Activated CD4-positive, alpha-beta T cell treated with anti-CD3 and anti-CD28 coated beads, Interleukin-2, amount 50 U/mL, for 1 hour (primary cell): ENCODE measurements at places on chromosomes 2 and 18.

DNA sequence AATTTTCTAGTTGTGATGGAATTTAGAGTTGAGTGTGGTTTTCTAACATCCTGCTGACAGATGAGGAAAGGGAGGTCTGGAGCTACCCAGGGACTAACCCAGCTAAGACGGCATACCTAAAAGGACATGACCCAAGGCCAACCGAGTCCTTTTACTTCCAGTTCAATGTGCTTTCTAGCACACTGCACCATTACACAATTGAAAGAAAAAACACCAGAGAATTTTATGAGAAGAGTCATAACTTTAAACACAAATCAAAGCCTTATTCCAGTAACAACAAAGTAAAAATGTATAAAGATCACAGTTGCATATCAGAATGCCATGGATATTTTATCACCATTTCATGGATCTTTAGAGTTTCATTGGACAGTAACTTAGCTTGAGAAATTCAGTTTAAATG lies 480.3 kb downstream of the MEIS1 start:
- DNase-seq = no peak

DNA sequence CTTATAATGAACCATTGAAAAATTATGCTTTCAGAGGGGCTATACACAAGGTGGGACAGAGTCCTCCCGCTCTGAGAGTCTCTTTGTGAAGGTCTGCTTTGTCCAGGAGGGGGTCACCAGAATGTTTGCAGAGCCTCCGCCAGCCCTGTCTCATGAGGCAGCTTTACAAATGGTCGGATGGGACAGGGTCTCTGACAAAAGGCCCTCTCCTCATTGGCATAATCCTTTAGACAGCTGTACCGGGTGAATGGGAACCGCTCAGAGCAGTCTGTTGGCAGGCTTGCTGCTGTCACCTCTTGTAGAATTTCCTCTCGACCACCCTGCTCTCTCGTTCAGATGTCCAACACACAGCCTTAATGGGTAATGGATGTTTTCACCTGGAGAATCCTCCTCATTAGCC lies 40.2 kb upstream of the TGIF1 start:
- no peak for DNase-seq

GRCh38 chr2:172843902-172844715 lies 108.5 kb downstream of the RAPGEF4 start:
- no peak for DNase-seq

GRCh38 chr18:77209587-77209986 lies 40.1 kb upstream of the GALR1 start:
- no peak for DNase-seq

- no peak for DNase-seq
Measured at GRCh38 chr18:25279133-25279532, 72.8 kb downstream of the ZNF521 start.

DNA sequence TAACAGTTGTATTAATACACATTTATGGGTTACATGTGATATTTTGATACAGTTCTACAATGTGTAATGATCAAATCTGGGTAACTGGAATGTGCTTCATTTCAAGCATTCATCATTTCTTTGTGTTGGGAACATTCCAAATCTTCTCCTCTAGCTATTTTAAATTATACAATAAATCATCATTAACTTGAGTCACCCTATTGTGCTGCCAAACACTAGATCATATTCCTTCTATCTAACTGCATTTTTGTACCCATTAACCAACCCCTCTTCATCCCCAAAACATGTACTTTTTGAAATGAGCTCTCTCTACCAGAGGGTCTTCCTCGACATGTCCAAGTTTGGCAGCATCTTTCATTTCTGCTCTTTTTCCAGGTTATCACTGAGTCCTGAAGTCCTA lies 81.1 kb upstream of the TTC39C start:
- DNase-seq = no peak

GRCh38 chr2:11681722-11682589 lies 12.0 kb upstream of the NTSR2 start:
- peak; percentile 49 for DNase-seq

DNA sequence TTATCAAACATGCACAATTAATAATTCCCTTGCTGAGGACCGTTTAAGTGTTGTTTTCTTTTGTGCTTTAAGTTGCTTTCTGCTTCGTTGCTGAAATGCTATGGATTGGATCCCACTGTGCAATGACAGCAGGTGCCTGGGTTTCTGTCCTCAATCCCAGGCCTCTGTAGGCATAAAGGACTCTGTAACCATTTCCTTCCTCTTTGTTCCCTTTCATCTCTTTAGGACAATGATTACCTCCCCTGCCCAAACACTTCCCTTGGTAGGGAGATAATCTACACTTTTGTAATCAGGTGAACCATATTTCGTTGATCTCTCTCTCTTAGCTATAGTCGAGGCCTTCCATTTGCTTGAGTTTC lies 58.6 kb upstream of the LYPD6B start:
- DNase-seq = no peak

- no peak for DNase-seq
Measured at GRCh38 chr2:234344012-234344411, 152.9 kb downstream of the ARL4C start.

GRCh38 chr18:2881088-2881839 lies 34.5 kb downstream of the EMILIN2 start:
- no peak for DNase-seq

GRCh38 chr2:227655454-227655853 lies 11.2 kb upstream of the SCYGR5 start:
- no peak for DNase-seq

DNA sequence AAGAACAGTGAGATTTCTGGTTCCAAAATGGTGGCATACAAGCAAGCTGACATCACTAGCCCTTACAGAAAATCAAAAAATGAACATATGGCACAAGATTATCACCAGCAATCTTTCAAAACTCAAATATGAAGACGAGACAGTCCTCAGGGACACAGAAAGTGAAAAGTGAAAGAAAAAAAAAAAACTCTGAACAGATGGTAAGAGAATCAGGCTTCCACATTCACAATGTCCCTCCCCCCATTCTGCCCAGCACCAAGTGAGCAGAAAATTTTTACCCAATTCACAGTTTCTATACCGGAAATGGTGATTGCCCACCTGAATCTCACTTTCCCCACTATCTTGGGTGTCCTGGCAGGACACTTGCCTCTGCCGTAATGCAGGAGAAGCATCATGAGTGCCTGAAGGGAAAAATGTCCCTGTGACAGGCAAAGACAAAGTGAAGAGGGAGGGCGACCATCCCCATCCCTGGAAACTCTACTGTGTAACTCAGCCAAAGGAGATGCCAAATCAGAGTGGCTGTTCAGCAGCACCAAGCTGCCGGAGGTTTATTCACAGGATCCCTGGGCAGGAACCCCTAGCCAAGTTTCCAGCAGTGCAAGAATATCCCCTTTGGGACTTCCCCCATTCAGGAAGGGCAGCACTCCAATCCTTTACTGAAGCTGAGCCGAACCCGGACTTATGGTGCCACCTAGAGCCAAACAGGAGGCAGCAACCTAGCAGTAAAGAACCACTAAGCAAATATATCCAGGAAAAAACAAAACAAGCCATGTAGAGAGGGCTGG lies 312.2 kb downstream of the LRATD1 start:
- DNase-seq = no peak

GRCh38 chr2:147600646-147601045 lies 244.2 kb upstream of the ACVR2A start:
- no peak for DNase-seq

DNA sequence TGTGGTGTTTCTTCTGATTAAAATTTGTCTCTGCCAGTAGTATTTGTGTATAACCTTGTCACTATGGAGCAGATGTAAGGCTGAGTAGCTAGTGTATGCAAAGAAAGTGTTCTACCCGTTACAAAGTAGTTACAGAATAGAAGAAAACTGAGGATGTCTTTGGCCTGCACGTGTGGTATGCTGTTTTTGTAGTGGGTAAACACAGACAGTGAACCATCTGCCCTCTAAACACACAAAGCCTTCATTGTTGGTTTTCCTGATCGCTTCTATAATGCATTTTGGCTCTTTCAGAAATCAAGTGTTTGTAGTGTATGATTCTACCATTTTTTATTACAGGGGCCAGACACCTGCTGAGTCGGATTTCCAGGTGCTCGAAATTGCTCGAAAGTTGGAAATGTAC lies 61.5 kb downstream of the FARP2 start:
- DNase-seq = no peak

DNA sequence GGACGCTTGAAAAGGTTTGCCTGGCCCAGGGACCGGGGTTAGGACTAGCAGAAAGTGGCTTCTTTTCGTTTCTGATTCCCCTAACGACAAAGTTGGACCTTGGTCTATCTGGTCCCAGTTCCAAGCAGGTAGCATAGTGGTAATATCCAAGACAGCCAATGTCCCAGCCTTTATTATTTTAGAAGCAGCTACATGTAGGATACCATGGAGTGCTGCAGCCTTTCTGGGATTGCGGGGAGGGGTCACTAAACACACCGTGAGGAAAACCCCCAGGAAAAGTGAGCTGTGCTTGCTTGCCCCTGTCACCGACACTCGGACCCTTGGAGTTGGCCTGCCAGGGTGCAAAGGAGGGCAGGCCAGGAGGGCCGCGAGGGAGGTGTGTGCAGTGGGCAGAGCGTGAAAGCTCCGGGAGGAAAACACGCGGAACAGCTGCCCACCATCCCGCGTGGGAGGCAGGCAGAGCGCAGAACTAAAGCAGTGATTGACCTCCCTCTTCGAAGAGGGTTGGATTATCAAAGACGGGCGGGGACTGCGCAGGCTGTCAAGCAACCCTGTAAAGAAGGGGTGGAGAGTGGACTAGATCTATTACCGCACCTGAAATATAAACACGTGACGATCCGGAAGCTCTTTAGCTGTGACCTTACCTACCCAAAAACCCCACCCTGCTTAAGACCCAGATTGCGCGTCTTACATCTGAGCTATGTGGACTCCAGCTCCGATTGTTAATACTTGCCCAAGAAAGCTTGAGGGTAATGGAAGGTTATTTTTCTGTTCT lies 624 bp upstream of the MAP4K3 start:
- DNase-seq = peak; percentile 29

GRCh38 chr2:79740879-79741443 lies 228.1 kb downstream of the CTNNA2 start:
- DNase-seq = no peak

- no peak for DNase-seq
Measured at GRCh38 chr2:14941151-14941631, 308.7 kb downstream of the LRATD1 start.

DNA sequence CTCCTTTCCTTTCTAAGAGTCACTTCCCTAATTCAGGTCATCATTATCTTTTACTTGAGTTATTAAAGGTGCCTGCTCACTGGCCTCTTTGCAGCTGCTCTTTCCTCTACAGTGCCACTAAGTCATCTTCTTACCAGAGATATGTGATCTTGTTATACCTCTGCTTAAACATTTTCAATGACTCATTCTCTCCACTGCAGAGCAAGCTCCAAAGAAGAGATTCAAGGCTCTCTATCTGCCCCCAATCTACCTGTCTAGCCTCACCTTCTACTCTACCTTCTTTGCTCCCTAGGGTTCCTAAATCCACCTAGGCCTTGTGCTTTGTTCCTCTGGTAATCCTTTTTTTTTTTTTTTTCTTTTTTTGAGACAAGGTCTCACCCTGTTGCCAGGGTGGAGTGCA lies 3.1 kb downstream of the ARHGEF33 start:
- DNase-seq = no peak

DNA sequence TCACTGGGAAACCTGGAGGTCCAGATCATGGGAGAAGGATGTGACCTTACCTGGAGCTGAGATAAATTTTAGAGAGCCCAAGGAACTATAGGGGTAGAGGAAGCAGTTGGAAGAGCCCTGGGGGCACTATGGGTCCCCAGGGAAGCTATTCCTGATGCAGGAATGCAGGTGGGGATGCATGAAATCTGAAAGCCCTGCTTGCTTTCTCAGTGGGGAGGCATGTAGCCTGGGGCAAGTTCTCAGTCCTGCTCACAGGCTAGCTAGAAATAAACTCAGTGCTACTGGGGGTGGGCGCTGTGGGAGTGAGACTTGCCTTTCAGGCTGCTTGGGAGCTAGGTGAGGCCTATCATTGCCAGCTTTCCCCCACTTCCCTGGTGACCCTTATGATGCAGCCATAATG lies 499.7 kb downstream of the PTH2R start:
- DNase-seq = no peak

- DNase-seq = no peak
Measured at GRCh38 chr2:116718451-116718850, 1096.0 kb upstream of the DDX18 start.

DNA sequence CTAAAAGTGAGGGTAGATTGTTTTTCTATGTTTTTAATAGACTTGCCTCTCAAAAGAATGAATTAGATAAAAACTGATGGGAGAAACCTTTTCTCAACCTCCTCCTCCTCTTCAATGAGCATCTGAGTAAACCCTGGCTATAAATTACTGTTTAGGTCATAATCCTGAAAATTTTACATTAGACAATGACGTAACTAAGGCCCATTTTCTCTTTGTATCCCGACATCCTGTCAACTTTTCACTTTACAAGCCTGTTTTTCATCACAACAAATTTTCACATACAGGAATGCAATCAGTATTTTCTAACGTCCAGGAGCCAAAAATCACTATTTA lies 1.3 kb downstream of the SPIRE1 start:
- DNase-seq = no peak

GRCh38 chr2:120910164-120910563 lies 174.5 kb downstream of the GLI2 start:
- DNase-seq = no peak

DNA sequence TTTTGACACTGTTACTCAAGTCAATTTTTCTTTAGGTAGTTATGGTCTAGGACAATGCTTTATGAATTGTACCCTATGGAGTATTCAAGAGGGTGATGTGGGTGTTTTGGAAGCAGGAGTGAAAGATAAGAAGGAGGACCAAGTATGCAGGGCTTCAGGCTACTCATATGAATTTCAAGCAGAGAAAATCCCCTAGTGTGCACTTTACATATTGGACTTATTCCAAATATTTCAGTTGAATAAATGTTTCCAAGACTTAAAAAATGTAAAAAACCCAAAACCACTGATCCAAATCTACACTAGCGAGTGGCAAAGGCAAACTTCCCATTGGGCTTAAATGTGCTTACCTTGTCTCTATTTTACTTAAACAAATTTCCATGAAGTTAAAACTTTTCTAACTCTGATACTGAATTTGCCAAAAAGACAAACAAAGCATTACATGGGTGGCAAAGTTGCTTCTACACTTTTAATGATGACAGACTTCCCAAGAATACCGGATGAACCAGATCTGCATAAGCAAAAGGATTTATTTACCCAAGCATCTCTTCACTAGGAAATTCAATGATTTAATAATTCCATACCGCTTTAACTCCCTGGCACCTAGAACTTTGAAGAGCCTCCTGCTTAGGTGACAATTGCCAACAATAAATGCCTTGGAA lies 1233.5 kb upstream of the NXPH2 start:
- no peak for DNase-seq

- DNase-seq = no peak
Measured at GRCh38 chr18:47191961-47192360, 15.8 kb upstream of the IER3IP1 start.

GRCh38 chr2:108288534-108289106 lies at the start of gene SULT1C2:
Gene SULT1C2, plus strand, starts transcription at chr2:108288895. Its CDS starts 4,773 bp downstream, at chr2:108293668.
- no peak for DNase-seq

GRCh38 chr2:26970928-26971627 lies 641 bp downstream of the MAPRE3 start:
- DNase-seq = no peak

- DNase-seq = peak; percentile 30
Measured at GRCh38 chr2:74849228-74849892, 15.4 kb downstream of the HK2 start.

- no peak for DNase-seq
Measured at GRCh38 chr2:103218516-103218915, 456.7 kb downstream of the TMEM182 start.
